Stimulated activated CD8-positive, alpha-beta memory T cell treated with anti-CD3 and anti-CD28 coated beads, Interleukin-4, amount 100 ng/mL, for 1 hour (primary cell): ENCODE measurements at places on chromosomes 11 and 22.

DNA sequence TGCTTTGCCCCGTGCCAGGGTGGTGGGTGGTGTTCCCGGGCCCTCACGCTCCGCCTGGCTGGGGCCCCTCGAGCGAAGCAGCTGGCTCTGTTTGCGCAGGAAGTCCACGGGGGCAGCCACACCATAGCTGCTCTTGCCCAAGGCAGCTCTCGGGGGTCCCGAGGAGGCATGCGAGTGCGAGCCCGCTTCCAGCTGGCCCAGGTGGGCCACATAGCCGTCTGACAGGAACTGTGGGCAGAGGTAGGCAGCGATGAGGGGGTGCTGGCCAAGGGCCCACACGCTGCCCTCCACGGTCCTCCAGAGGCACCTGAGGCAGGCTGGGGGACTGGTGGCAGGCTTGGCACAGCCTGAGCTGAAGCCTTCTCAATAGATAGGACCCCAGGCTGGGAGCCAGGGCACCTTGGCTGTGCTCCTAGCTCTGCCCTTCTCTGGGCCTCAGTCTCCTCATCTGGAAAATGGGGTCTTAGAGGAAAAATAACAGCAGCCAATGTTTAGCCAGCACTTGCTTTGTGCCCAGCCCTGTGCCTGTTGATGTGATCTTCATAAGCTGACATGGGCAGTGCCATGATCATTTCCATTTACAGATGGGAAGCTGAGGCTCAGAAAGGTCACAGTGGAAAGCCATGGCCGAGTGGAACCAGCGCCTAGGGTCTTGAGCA is 9.4 kb downstream of the AIP start:
- no peak for DNase-seq

DNA sequence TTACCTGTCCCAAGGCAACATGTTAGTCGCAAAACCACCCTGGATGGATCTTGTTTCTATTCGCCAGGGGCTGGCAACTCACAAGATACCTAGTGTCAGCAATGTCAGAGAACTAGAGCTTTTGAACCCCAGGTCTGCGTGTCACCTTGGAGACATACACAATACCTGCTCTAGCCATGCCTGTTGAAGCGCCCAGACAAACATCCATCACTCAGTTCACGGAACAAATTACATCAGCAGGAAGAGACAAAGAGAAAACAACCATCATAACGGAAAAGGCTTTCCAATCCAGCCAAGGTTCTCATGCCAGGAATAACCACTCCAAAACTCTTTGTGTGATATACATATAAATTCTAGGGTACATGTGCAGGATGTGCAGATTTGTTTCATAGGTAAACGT is 2.2 kb downstream of the CD59 start:
- DNase-seq = no peak

GRCh38 chr11:76169473-76169896 is 36.8 kb downstream of the WNT11 start:
- DNase-seq = no peak

GRCh38 chr11:63882555-63883242 is 34.3 kb downstream of the RCOR2 start:
- DNase-seq = no peak

GRCh38 chr11:134700101-134700640 is 288.1 kb upstream of the B3GAT1 start:
- no peak for DNase-seq

- DNase-seq = no peak
These were observed 40.8 kb downstream of the DHCR7 start for GRCh38 chr11:71407356-71407755.

DNA sequence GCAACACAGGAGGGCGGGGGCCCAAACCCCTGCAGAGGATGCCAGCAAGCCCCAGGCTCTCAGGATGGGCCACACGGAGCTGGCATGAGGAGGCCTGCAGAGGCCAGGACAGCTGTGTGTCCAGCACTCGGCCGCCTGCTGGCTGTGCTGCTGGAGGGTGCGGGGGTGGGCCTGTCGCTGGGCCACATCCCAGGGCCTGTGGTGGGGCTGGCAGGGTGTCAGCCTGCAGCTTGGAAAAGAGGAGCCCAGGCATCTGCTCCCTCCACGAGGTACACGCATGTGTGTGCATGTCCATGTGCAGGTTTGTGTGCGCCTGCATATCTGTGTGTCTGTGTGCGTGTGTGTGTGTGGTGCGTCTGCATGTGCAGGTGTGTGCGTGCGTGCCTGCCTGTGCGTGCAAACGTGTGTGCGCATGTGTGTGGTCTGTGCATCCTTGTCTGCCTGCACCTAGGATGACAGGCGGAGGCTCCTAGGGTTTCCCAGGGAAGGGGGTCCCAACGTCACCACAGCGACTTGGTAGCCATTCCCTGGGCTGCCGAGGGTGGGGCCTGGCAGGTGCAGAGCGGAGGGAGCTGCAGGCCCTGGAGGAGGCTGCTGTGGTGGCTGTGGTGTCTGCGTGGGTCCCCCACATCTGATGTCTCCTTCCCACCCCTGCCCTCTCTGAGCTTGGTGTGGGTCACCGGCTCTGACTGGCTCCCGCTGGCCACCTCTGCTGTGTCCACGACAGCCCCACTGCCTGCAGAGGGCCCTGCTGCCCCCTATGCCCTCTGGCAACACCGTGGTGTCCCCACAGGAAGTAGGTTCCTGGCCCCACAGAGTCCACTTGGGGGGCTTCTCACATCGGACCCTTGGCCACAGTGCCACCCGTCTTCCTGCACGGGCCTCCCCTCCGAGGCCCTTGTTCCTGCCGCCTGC is 17.1 kb downstream of the BRSK2 start:
- DNase-seq = no peak

GRCh38 chr11:117906126-117906525 is 23.1 kb downstream of the TMPRSS13 start:
- DNase-seq = no peak

GRCh38 chr11:1516273-1517067 is 29.9 kb upstream of the MOB2 start:
- DNase-seq = no peak

DNA sequence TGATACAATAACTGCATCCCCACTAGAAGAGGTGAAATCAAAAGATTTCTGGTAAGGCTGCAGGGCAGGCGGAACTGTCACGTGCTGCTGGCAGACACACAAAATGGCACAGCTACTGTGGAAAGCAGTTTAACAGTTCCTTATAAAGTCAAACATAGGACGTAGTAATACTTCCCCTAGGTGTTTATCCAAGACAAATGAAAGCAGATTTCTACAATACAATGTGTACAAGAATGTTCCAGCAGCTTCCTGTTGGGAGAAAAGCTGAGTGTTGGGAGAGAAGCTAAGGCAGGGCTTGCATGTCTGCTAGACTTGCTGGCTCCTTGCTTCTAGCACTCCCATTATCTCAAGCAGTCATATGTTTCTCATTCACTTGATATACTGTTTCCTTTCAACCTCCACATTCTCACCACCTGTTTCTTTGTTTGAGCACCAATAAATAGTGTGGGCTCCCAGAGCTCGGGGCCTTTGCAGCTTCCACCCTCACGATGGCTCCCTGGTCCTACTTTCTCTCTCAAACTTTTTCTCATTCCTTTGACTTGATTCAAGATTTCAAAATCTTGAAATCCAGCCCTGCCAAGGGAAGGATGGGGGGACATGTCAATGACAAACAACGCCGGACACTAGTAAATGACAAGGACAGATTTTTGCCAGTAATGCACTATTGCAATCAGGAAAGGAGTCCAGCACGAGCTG is 21.2 kb upstream of the IL17RA start:
- no peak for DNase-seq

DNA sequence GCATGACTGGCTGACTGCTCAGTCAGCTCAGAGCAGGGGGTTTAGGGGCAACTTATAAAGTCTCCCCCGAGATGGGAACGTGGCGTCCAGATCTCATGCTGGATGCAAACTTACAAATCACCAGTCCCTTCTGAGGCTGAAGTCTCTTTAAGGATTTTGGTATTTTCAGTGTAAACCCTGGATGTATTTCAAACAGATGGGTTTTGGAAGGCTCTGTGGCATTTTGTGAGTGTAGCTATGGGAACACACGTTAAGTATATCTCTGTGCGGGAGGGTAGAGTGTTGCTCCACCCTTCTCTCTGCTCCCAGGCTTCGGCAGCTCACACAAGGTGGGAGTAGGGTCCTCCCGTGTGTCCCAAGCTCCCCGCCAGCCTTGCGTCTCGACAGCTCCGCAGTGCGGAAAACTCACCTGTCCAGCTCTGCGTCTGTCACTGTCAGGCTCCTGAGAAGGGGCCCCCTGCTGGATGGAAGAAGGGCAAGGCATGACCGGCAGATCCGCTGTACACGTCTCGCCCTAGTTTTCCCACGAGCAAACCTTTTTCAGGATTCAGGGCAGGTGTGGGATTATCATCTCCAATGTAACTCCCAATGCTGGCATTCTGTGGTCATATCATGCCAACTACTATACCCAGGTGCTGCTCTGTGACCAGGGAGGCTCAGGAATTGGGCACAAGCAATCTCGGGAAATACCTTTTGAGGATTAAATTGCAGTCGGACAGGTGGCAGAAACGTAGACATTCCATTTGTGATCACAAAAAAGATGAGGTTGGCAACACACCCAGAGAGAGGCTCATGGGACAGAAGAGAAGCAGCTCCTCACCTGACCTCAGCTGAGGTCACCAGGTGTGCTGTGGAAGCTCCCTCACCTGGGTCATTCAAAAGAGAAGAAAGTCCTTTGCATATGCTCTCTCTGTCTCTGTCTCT is 313.9 kb upstream of the B3GAT1 start:
- DNase-seq = no peak

GRCh38 chr22:25054943-25055511 is 102.5 kb downstream of the KIAA1671 start:
- DNase-seq = no peak

GRCh38 chr11:44923806-44924205 is 26.9 kb downstream of the TP53I11 start:
- no peak for DNase-seq

GRCh38 chr22:25566898-25567235 is 2.4 kb downstream of the GRK3 start:
- DNase-seq = no peak

DNA sequence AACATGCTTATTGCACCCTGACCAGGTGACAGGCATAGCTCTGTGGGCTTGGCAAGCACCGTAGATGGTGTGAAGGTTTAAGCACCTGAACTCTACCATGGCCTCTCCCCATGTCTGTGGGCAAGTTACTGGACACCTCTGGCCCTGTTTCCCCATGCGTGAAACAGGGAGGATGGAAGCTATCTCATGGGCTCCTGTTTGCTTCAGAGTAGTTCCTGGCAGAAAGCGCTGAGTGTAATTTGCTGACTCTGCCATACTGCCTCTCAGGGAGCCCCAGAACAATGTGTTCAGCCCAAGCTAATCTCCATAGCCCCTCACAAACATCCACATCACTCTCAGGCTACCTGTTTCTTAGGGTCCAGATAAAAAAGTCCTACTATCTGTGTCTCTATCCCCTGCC is 2.4 kb downstream of the CBX6 start:
- no peak for DNase-seq

GRCh38 chr22:35620624-35621251 is 3.6 kb upstream of the MB start:
- no peak for DNase-seq

DNA sequence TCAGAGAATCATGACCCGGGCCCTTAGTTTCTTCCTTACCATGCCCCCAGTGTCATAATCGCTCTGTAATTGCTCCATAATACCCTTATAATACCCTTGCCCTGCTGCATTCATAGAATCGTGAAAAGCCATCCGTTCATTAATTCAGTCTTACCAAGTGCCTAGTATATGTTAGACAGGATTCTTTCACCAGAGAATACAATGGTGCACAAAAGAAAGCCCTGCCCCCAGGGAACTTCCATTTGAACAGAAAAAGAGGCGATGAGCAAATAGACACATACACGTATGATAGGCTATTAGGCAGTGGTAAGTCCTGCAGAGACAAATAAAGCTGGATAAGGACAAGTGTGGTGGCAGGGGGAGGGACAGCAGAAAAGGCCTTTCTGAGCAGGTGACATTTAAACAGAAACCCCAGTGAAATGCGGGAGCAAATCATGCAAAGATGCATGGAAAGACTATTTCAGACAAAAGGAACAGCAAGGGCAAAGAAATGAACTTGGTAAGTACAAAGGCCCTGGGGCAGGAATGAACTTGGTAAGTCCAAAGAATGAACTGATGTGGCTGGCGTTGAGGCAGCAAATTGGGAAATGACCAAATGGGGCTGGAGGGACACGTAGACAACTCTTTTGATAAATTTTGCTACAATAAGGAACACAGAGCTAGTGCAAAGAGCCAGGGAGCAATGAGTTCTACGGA is 74.6 kb upstream of the CREB3L1 start:
- DNase-seq = no peak
